Fibroblast of the aortic adventitia (primary cell): ENCODE measurements at places on chromosomes 4 and X. TPM values are rescaled to one million over a fixed set of nuclear protein-coding genes. Genes with fewer than 3 reads are reported as not detected.

The GPR50 gene
- total RNA-seq: not detected in 2 replicates

The XAGE1B gene
- total RNA-seq: not detected in 2 replicates

The RAB40A gene
- 0.27 and 0.57 TPM in 2 replicates for total RNA-seq

The SMIM10 gene
- 5.0 and 6.6 TPM in 2 replicates for total RNA-seq

The MUC7 gene
- total RNA-seq: not detected in 2 replicates

The USP17L22 gene
- not detected in 2 replicates for total RNA-seq

The MTMR8 gene
- 0.27 and 4.8 TPM in 2 replicates for total RNA-seq

The AFM gene
- total RNA-seq: not detected in 2 replicates

The BBS12 gene
- 2.0 and 5.8 TPM in 2 replicates for total RNA-seq
